ENCODE measurements at places on chromosomes 4 and X.

- no peak for DNase-seq
These were observed 170.9 kb downstream of the FRMPD4 start for GRCh38 chrX:12309040-12309743.

GRCh38 chrX:9611436-9612145 lies 146.7 kb downstream of the TBL1X start:
- no peak for DNase-seq

- no peak for DNase-seq
These were observed 8.4 kb downstream of the C4orf54 start for GRCh38 chr4:99649208-99649607.

DNA sequence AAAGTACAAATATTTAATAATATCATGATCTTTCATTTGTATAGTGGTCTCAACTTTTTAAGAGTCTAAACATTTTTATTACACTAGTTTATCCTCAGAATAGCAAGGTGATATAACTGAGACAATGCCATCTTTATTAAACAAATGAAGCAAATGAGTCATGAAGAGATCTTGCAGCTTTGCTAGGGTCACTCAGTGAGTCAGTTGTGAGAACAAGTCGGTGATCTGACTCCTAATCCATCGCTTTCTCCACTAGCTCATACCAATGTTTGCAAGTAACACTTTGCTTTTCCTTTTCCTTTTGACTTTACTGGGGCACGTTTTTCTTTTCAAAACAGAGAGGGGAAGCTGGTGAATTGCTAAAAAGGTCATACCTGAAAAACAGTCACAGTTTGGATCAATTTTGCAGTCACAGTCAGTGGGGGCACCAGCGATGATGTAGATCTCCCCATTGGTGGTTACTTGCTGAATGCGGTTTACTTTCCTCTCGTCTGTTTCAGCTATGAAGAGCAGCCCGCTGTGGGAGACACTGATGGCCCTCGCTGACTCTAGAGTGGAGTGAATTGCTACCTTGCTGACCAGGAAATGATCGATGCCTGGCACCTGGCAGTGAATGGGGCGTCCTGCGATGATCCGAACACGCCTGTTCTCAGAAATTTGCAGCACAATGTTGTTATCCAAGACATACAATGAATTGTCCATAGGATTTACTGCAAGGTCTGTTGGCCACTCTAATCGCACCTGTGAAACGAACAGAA lies 75.7 kb downstream of the SH2D1A start:
- DNase-seq, result no peak

GRCh38 chrX:13936521-13937225 lies 93.0 kb downstream of the GEMIN8 start:
- no peak for DNase-seq

- DNase-seq, result no peak
These were observed 162.9 kb downstream of the SMIM20 start for GRCh38 chr4:26076896-26077295.

GRCh38 chr4:4577359-4577875 lies 35.6 kb upstream of the STX18 start:
- no peak for DNase-seq

GRCh38 chrX:125826774-125827451 lies 339.2 kb downstream of the DCAF12L2 start:
- no peak for DNase-seq

DNA sequence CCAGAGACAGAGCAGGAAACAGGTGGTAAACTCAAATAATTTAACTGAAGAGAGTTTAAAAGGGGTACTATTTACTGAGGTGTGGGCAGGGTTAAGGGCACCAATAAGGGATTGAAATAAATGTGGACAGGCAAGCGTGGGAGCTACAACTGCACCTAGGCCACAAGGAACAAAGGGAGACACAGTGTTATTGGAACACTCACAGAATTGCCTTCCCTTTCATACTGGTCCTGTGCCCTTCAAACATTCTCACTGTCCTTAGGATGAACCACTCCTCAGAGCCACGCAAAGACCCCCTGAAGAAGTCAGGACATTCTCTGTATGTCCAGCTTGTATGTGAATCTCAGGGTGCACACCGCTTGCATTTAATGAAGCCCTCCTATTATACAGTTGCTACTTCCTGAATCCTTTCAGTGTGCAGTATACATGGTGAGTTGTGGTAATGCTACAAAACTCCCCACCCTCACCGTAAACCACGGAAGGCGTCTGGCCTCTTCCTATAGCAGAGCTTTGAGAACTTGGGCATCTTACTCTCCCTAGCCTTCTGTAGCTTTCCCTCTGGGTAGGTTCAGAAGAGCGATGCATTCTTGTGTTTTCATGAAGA lies 9.6 kb upstream of the MRPL1 start:
- peak; percentile 45 for DNase-seq

- DNase-seq, result no peak
These were observed 72.6 kb downstream of the ANAPC4 start for GRCh38 chr4:25449688-25450087.

DNA sequence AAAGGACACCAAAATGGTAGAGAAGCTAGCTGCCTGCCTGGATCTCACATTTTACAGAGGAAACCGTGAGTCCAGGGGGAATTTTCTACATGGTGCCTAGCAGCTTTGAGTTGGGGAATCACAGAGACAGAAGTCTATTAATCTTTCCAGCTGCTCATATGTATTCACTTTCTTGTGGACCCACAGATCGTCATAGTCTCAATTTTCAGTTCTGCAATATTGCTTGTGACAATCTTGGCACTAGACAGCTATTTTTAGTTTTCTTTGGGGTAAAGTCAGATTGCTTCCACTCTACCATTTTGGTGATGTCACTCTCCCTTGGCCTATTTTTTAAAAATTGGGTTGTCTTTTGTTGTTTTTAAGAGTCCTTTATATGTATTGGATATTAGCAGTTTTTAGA lies 233.4 kb upstream of the STK26 start:
- DNase-seq, result no peak

- DNase-seq, result no peak
These were observed 70.0 kb upstream of the MSX1 start for GRCh38 chr4:4789462-4789861.

DNA sequence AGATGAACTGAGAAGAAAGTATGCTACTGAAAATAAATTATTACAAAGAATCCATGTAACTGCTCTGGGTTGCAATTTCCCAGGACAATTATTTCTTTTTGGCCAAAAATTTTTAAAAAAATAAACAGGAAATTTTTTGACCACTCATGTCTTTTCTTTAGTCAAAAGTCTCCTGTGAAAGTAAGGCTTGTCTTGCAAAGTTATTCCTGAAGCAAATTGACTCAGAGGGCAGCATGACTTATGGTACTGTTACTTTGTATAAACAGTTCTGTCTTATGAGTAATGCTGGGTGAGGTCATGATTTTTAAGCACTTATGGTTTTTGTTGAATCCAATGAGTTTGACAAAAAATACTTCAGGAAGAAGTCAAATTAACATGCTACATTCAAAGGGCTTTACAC lies 292.8 kb upstream of the ARSJ start:
- no peak for DNase-seq

- DNase-seq, result no peak
These were observed 52.8 kb upstream of the IL1RAPL2 start for GRCh38 chrX:104513162-104513561.

DNA sequence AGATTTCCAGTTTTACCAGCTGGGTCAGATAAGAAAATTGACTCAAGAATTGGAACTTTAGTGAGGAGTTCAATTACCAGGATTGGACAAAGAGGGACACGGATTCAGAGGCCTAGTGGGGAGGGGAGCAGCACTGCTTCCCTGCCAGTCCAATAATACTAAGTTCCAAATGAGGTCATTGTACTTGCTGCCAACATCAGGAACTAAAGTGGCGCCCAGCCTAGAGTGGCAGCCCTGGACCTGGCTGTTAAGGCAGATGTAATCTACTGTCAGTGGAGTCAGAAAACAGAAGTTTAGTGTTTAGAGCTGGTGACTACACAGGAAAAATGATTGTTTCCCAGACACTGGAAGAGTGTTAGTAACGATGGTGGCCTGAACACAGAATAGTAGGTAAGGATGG lies 42.7 kb upstream of the RAPGEF2 start:
- no peak for DNase-seq

DNA sequence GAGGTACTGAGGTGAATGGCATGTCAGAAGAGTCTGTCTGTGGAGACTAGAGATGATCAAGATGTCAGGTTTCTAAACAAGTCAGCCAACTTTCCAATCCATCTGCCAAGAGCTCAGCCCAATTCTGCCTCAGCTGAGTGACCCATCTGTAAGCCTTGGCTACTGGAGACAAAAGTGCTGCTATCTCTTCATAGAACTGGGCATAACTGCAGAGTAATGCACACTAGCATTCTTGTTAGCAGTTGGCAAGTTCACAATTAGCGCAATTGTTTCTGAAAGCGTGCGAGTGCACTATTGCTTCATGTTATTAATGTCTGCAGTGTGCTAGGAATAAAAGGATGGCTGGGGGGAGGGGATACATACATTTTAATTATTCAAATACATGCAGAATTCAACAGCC lies 32.9 kb upstream of the SH3D19 start:
- DNase-seq, result no peak

DNA sequence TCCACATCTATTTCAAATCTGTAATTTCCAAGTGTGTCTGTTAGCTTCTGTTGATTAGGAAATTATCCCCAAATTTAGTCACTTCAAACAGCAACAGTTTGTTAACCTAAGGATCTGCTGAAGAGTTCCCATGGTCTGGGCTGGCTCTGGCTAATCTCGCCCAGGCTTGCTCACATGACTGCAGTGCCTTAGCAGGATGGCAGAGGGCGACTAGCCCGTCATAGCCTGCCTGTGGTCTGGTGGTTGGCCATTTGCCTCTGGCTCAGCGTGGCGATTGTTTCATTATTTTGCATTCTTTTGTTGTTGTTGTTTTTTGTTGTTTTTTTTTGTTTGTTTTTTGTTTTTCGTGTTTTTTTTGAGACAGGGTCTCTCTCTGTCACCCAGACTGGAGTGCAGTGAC lies 264.0 kb downstream of the TRIML1 start:
- DNase-seq, result no peak

DNA sequence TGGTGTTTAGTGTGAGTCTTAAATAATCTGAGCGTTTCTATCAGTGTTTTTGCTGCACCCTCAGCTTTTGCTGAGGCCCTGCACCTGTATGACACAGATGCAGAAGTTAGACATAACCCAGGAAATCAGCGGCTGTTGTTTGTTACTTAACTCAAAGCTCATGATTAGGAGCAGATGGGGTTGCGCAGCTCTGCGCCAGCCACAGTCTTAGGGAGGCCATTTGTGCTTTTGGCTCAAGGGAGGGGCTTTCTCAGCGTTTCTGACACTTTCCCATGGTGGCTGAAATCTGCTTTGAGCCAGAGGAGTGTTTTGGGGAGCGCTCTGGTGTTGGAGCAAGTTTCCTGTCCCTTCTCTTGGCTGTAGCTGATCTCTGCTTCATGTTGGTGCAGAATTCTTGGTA lies 433.8 kb downstream of the NAF1 start:
- no peak for DNase-seq

DNA sequence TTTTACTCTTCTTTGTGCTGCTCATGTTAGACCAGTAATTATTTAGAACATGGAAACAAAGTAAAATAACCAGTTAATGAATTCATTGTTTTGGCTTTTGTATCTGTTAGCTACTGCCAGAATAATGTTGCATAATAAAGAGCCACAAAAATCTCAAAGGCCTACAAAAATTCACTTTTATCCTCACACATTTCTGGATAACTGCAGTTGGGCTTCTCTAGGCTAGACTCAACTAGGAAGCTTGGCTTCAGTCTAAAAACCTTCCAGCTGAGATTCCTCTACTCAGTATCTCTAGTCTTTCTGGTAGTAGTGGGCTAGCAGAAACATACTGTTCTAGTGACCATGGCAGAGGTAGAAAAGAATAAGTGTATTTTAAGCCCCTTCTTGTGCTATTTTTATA lies 73.0 kb downstream of the FAT4 start:
- no peak for DNase-seq

GRCh38 chrX:37754516-37754915 lies 25.3 kb upstream of the CYBB start:
- DNase-seq, result no peak

DNA sequence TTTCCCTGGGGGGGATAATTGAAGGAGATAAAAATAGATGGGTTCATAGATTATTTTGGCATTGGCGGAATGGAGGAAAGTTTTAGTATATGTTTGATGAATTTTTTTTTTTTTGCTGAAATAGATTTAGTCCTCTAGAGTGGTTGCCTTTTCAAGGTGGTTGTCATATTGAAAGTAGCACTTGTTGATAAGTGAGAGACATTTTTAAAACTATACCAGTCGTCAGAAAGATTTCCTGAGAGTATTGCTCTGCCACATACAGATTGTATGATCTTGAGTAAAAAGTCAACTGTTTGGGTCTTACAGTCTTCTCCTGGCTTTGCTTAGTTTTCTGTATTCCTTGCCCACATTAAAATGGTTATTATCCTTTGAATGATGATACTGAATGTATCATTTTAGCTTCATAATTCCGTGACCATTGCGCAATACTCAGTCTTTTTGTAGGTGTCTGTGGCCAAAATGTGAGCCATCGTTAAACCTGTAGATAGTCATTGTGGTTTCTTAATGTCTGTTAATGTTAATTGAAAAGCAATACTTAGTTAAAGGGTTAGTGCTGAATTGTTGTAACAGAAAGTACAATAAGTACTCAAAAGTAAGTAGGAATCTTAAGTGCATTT lies 7.1 kb downstream of the SMARCAD1 start:
- no peak for DNase-seq

DNA sequence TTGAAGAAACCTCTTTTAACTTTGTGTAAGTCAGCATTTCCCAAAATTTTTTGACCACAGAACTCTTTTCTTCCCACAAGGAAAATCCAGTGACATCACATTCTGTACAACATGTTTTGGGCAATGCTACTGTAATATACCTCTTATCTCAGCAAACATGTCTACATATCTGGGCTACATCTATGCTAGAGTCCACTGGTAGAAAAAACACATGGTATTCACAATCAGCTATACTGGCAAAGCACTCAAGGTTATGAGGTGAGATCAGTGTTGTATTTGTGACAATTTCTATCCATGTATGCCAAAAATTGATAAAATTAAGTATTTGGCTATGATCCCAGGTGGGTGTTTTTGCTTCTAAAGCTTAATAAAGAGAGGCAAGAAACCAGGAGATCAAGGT lies 98.0 kb downstream of the ATP11C start:
- no peak for DNase-seq

DNA sequence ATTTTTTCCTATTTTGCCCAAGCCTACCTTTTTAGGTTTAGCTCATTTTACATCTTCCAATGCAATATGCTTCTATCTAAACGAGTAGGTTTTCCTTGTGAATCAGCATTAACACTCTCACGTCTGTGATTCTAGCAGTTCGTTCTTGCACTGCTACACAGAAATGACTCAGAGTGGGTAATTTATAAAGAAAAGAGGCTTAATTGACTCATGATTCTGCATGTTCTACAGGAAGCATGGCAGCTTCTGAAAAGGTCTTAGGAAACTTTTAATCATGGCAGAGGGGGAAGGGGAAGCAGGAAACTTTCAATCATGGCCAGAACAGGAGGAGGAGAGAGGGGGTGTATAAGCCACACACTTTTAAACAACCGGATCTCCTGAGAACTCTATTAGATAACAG lies 44.9 kb downstream of the SPANXN1 start:
- DNase-seq, result no peak

All from activated T-cell treated with anti-CD3 and anti-CD28 coated beads for 48 hours (primary cell).